Amniotic stem cell (primary cell): ENCODE measurements at places on chromosomes 6 and 20.

GRCh38 chr6:78844899-78845298 lies 22.5 kb upstream of the IRAK1BP1 start:
- no peak for DNase-seq

DNA sequence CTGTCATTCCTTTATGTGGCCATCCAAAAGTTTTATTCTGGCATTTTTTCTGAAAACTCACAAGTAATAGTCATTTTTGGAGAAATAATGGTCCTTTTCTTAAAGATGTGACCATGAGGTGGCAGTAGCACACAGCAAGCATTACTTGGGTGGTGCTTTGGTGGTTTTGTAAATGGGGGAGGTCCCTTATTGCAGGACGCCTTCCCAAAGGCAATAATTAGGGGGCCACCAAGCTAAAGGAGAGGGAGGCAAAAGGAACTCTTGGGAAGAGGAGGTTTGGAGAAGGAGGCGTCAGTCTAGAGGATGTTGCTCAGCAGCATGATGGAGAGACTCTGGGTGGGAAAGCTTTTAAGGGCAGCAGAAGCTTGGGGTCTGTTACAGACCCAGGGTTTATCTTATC lies 422.6 kb upstream of the MMS22L start:
- no peak for DNase-seq

- DNase-seq = no peak
Observed at GRCh38 chr20:59983076-59983475, 24.9 kb downstream of the CDH26 start.

GRCh38 chr6:118354641-118355040 lies 193.5 kb upstream of the PLN start:
- no peak for DNase-seq

GRCh38 chr20:18665135-18665534 lies 77.3 kb downstream of the DTD1 start:
- DNase-seq = no peak

DNA sequence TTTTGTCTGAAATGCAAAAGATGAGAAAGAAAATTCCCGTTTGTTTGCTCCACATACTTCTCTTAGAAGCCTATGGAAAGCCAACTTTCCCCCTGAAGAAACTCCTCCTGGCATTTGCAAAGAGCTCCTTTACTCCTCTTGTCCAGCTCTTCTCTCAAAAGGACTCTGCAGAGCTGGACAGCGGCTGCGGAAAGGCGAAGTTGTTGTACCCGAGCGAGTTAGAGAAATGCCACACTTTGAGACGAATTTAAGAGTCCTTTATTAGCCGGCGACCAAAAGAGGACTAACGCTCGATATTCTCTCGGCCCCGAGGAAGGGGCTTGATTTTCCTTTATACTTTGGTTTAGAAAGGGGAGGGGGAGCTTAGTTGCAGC lies 157.8 kb downstream of the TRIM27 start:
- DNase-seq = no peak

DNA sequence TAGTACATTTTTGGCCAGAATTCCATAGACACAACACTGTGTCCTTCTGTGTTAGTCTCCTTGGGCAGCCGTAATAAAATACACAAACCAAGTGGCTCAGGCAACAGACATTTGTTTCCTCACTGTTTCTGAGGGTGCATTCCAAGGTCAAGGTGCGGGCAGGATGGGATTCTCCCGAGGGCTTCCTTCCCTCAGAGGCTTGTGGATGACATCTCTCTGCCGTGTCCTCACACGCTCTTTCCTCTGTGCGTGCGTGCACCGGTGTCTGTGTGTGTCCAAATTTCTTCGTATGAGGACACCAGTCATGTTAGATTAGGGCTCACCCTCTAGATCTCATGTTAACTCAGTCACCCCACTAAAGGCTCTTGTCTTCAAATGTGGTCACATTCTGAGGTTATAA lies 30.6 kb downstream of the CDYL start:
- no peak for DNase-seq
